Right hindlimb (tissue), 1 donor: ENCODE measurements at places on chromosomes 2 and 18.

DNA sequence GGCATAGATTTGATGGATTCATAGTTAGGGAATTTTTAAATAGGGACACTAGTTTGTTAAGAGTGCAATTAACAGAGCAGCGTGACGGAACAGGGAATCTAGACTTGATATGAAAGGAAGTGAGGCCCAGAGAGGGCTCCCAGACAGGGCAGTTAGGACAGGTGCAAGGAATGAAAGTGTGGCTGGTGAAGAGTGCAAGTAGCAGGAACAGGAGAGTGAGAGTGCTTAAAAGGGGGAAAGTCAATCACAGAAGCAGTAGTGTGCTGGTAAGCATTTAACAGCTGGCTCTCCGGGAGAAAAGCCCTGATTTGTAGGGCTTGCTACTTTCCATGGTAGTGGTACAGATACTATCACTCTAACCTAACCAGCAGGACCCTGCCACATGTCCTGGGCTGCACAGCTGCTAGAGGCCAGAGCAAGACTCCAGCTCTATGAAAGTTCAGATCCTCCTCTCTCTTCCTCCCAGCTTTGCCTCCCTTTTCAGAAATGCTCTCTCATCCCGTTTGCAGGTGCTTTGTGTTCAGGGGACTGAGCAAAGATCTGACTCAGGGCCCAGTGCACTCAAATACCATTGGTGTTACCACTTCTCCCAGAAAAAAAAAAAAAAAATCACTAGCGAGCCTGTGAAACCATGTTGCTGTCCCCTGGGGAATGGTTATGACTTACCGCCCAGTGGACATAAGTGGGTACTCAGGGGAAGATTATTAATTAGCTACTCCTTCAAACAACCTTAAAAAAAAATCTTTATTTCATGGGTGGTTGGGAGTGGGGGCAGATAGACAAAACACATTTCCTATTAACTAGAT, 18.1 kb upstream of the GCFC2 start:
- no peak for DNase-seq

- no peak for DNase-seq
Measured at GRCh38 chr18:66916834-66917233, 312.9 kb upstream of the CDH19 start.

DNA sequence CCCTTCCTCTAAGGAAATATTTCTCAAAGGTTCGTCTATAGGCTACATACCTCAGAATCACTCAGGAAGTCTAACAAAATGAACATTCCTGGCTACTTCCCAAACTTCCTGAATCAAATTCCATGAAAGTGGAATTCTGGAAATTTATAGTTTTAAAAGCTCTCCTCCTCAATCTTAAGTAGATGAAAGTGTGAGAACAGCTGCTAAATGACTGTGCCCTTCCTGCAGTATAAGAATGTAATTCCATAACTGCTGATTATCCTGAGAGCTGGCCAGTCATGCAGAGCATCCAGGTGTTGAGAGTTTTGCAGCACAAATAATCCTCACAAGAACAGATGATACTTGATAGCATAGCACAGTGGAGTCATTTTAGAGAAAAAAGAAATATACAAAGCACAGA, 265.0 kb downstream of the KCNJ3 start:
- DNase-seq: no peak

- DNase-seq: no peak
Measured at GRCh38 chr18:12777500-12777944, 74.7 kb downstream of the PSMG2 start.

- DNase-seq: no peak
Measured at GRCh38 chr18:420661-421246, 79.7 kb downstream of the COLEC12 start.

GRCh38 chr18:62763101-62763521, 47.8 kb downstream of the PHLPP1 start:
- peak; percentile 32 for DNase-seq

DNA sequence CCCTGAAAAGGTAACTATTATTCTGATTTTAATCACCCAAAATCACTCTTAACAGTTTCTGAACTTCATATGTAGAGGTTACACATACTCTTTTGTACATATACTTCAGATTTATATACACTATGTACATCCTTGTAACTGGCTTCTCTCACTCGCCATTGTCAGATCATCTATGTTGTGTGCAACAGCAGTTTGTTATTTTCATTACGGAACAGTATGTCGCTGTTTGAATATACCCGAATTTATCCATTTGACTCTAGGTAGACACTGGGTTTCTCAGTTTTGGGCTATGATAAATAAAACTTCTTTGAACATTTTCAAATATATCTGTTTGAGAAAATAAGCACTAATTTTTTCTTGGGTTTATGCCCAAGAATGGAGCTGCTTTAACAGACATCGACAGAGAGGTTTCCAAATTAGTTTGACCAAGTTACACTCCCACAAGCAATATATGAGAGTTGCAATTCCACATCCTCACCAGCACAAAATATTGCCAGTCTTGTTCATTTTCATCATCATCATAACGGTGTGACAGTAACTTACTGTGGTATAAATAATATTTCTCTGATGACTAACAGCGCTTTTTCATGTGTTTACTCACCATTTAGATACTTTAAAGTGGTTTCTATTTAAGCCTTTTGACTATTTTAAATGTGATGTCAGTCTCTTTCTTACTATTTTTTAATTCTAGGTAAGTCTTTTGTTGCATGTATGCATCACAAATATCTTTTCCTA, 80.9 kb downstream of the SMC6 start:
- DNase-seq: no peak

DNA sequence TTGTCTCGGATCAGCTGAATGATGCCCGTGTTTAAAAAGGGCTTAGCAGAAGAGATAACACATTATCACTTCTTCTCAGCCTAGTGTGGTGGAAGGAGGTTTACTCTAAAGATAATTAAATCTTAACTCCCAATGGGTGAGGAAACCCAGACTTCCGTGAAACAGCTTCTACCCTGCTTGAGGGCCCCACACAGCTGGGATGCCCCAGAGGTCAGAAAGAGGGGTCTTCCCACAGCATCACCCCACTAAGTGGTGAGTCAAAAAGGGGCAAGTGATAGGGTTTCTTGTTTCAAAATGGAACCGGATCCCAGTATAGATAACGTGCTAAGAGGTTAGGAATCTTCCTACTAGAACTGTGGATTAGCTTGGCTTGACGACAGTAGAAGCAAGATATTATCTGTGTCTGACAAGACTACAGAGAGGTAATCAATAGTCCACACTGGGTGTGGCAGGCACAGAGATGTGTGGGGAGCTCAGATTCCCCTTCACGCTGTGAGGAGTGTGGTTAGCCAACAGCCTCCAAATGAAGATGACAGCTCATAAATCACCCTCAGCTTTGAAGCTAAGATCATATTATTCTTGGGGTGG, 129.6 kb upstream of the COPS8 start:
- peak; percentile 1 for DNase-seq

- peak; percentile 28 for DNase-seq
Measured at GRCh38 chr2:127649100-127649611, 3.2 kb downstream of the GPR17 start.

GRCh38 chr2:228630786-228631185, 449.3 kb upstream of the SPHKAP start:
- DNase-seq: no peak

DNA sequence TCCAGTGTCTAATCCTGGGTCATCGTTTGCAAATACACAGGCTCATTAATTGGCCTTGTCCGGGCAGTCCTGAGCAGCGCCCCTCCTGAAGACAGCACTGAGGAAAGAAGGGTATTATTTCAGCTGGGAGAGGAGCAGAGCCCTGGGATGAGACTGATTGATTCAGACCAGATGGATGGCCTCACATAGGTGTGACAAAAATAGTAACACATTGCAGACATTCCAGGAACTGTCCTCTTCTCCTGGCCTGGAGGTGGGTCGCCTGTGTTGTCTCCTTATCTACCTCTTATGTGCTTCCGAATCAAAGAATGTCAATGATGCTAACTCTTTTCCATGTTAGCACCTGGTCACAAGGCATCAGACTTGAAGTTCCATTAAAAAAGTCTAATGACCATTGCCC, 45.9 kb downstream of the ZEB2 start:
- no peak for DNase-seq
